AG04449 (cell line): ENCODE measurements at places on chromosomes 2 and 18.

- DNase-seq, result no peak
Measured at GRCh38 chr18:61589724-61590065, 256.5 kb downstream of the CDH20 start.

DNA sequence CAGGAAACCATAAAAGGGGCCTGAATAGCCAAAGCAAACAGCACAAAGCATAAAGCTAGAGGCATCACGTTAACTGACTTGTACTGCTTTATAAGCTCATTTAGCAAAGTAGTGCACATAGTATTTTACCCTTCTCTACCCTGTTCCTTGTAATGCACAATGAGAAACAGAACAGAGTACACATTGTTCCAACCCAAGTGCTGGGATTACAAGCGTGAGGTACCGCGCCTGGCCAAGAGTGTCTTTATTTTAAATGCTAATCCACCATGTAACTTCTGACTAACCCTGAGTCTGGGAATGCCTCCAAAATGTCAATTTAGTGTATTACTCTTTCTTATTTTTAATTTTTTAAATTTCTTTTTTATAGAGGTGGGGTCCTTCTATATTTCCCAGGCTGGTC, 46.4 kb upstream of the STON1 start:
- no peak for DNase-seq

GRCh38 chr2:233796254-233796653, 18.1 kb downstream of the MROH2A start:
- DNase-seq, result no peak

GRCh38 chr2:36415381-36416022, 59.9 kb downstream of the CRIM1 start:
- no peak for DNase-seq

GRCh38 chr18:69590150-69590549, 189.5 kb downstream of the DOK6 start:
- no peak for DNase-seq

GRCh38 chr2:99680946-99681345, 191.1 kb upstream of the REV1 start:
- peak; percentile 55 for DNase-seq

DNA sequence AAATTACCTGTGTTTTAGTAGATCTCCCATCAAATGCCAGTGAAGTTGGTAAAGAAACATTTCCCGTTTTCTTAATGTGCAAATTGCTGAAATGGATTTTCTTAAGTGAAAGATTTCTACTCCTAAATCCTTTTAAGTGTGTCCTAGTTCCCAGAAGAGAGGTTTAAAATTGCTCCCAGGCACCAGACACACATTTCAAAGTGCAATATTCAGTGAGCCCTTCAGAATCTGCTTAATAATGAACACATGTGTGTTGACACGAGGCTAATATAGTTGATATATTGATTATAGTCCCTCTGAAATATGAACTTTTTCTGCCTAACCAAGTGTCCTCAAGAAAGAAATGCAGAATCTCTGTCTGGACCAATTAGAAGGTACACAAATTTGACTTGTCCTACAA, 861.7 kb upstream of the CNTNAP5 start:
- DNase-seq, result no peak

- no peak for DNase-seq
Measured at GRCh38 chr2:134470561-134471168, 216.8 kb downstream of the MGAT5 start.

- DNase-seq, result no peak
Measured at GRCh38 chr2:54330926-54331835, 75.2 kb upstream of the TSPYL6 start.

GRCh38 chr2:29376541-29376940, 261.3 kb downstream of the CLIP4 start:
- no peak for DNase-seq

DNA sequence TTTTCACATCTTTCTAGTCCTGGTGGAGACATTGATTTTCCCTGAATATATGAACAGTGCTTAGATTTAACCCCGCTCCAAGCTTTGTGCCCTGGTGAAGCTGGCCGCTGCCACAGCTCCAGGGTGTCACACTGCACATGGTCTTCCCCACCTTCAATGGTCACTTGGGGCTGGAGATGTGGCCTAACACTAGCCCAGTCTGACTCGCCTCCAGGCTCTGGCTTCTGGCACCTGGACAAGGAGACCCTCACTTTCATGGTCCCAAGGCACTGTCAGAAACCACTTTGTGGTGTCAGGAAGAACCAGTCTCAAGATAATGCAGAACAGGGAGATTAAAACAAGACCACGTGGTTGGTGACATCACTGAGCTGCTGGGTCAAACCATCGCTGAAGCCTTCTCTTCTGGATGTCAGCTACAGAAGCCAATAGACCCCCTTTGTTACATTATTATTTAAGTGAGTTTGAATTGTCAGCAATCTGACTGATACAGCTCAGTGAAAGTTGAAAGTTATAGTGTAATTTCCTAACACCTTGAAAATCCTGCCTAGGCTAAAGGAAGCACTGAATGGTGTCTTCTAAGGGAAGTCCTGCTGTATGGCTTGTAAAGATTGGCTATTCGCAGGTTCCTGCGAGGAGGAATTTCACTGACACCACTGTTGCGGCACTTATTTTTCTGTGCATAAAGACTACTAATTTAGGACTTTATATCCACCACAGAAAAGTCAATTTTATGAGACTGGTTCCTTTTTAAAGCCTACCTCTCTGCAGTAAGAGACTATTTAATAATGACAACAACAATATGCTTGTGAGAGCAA, 55.0 kb upstream of the CTDP1 start:
- no peak for DNase-seq

- peak; percentile 98 for DNase-seq
Measured at GRCh38 chr2:55862246-55862645, 61.3 kb downstream of the EFEMP1 start.

GRCh38 chr2:62724886-62725711, 19.6 kb downstream of the EHBP1 start:
- DNase-seq, result no peak

DNA sequence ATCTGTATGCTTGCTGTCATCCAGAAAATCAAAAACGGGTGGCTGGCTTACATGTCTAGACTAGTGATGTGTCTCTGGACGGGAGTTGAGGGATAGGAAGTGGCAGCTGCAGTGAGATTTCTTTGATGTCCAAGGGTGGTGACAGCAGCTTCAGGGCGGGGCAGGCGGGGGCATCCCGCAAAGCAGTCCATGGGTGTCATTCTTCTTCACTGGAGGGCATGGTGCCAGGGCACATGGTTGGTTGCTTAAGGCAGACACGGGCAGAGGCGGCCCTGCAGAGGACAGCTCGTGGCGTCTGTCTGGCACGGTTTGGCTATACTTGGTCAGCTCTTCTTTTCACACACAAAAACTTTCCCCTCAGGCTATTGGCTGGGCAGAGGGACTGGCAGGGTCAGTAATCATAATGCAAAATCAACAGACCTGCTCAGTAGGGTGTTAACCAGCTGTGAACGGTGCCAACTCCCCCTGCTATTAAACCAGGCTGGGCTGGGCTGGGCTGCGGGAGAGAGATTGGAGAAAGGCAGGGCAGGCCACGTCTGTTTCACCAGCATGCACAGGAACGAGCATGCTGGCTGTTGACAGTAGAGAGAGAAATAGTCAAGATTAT, 63.7 kb downstream of the COL4A3 start:
- no peak for DNase-seq

DNA sequence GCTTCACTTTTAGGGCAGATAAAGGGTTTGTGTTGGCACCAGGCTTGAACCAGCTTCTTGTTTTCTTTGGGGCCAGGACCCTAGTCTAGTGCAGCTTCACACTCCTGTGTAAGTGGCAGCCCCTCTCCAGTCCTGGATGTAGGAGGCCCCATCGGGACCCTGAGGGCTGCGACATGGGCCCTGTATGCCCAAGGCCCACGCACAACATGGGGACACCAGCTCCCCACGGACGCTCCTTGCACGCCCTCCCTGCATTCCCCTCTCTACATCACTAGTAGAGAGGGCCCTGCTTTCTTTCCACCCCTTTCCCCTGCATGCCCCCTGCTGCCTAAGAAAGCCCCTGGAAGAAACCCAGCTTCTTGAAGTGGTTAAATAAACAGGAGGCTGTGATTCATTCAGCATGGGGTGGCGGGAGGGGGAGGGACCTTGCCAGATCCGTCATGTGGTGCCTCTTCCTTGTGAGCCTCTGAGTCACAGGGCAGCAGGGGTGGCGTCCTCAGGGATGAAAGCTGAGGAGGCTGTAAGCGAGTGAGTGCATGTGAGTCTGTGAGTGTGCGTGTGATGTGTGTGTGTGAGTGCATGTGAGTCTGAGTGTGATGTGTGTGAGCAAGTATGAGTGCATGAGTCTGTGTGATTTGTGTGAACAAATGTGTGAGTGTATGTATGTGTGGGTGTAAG, 42.5 kb downstream of the COPS8 start:
- DNase-seq, result peak; percentile 97

DNA sequence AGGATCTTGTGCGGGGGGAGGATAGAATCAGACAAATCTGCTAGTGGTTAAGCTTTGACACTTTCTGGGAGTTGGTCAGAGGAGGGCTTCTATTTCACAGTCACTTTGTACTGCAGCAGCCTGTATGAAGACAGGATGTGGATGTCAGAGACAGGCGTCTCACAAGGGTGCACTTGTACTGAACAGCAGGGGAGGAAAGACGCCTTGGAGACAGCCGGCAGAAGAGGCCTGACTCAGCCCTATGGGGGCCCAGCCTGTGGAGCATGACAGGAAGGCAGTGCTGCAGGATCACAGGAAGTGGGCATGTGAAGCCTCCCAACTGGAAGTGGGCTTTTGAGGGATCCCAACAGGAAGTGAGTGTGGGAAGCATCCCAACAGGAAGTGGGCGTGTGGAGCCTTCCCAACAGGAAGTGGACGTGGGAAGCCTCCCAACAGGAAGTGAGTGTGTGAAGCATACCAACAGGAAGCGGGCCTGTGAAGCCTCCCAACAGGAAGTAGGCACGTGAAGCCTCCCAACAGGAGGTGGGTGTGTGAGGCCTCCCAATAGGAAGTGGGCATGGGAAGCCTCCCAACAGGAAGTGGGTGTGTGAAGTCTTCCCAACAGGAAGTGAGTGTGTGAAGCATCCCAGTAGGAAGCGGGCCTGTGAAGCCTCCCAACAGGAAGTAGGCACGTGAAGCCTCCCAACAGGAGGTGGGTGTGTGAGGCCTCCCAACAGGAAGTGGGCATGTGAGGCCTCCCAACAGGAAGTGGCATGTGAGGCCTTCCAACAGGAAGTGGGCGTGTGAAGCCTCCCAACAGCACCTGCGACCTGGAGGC, 212.3 kb downstream of the SNTG2 start:
- DNase-seq, result no peak

- no peak for DNase-seq
Measured at GRCh38 chr2:36245651-36246050, 109.9 kb upstream of the CRIM1 start.

GRCh38 chr2:218404351-218405085, 4.8 kb downstream of the CTDSP1 start:
- no peak for DNase-seq

DNA sequence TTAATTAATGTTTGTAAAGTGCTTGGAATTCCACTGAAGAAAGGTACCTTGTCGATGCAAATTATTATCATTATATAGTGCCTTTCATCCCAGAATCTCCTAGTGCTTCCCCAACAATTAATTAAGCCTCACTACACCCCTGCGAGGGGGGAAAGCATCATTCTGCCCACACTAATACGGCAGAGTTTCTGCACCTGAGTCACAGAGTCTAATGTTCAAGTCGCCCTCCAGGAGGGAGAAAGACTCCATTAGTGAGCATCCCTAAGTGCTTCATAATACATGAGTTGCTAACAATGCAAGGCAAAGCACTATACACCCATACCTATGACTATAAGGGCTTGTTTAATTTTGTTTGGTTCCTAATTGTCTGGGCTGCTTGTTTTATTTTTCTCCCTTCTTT, 25.4 kb upstream of the NRP2 start:
- no peak for DNase-seq

- DNase-seq, result no peak
Measured at GRCh38 chr2:147468349-147468748, 376.5 kb upstream of the ACVR2A start.
